Kidney (tissue), 22 donors: ENCODE measurements at places on chromosomes 2 and 18. TPM values are rescaled to one million over a fixed set of nuclear protein-coding genes. Genes with fewer than 3 reads are reported as not detected.
A peak's percentile ranks its signal among the peaks of the same experiment; 100 is the strongest.

SLC11A1 gene
- 1.2 TPM for polyA plus RNA-seq

OBSL1 gene
- polyA plus RNA-seq = 89.5 TPM

ANKRD53 gene
- 2.1 TPM for polyA plus RNA-seq

PRKAG3 gene
- not detected for polyA plus RNA-seq

LRRC30 gene
- polyA plus RNA-seq = not detected

ESPNL gene
- polyA plus RNA-seq = 0.28 TPM

CCNYL1 gene
- 6.7 TPM for polyA plus RNA-seq

C2orf15 gene
- 6.6 TPM for polyA plus RNA-seq

BCL2 gene
- polyA plus RNA-seq = 6.0 TPM

RAX gene
- polyA plus RNA-seq = not detected

DNA sequence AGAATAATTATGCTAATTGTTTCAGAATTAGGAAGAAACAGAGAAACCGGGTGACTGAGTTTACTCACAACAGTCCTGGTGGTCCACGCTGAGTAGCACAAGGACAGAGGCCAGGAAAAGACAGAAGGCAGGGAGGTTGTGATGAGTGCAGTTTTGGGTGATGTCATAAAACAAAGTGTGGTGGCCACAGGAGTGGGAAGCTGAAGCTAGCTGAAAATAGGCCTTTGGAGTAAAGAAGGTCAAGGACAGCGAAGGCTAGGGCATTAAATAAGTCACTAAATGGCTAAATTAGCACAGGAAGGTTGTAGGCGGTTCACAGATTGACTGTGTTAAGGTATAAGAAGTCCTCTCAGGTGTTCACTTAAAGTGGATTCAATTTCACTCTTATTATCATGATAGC is 120.9 kb upstream of the TTN start:
- DNase-seq = no peak

GRCh38 chr2:33071591-33071990 is 124.8 kb downstream of the LTBP1 start:
- DNase-seq = no peak

DNA sequence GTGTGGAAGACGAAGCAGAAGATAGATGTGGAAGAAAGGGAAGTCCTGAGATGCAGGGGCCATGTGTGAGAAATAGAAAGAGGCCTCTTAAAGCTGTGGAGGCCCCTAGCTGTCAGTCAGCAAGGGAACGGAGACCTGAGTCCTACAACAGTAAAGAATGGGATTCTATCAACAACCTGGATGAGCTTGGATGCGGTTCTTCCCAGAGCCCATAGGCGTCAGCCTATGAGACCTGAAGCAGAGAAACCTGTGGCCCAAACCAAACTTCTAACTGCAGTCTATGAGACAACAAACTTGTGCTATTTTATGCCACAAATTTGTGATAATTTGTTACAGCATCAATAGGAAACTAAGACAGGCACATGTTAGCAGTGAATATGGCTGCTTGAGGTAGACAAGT is 583.7 kb downstream of the ADCYAP1 start:
- no peak for DNase-seq

DNA sequence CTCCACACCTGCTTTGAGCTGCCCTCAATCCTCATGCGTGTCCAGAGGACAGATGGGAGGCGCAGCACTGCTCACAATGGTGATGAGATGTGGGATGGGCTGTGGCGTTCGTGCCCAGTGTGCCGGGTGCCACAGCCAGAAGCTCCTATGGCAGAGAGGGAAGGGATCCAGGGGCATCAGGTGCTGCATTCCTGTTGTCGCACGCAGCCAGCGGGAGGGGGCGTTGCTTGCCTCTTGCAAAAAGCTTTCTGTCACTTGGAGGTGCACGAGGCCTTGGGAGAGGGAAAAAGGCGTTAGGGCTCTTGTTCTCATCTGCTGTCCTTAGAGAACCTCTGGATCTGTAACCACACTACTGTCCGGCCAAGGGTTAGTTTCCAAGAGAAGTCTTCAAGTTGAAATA is 29.2 kb upstream of the ALLC start:
- DNase-seq = peak; percentile 55

DNA sequence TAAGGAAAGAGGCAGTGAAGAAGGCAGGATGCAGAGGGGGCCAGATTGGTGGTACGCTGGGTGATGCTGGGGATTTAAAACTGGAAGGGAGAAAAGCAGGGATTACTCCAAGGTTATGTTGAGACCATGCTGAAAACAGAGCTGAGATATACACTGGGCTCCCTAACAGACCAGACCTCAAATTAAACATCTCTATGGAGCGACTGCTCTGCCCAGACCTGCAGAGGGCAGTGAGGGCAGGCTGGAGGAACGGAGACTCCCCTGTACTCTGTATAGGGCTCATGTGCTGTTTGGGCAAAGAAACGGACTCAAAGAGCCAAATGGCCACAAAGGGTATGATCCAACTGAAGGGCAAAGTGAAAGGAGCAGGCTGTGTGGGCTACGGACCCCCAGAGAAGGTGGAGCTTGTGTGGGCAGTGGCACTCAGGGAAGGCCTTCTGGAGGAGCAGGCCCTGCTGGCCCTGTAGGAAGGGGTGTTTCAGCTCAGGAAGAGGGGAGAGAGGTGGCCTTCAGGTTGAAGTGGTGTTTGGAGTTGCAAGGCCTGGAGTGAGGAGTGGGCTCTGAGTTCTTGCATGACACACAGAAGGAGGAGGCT is 4.8 kb upstream of the CELF4 start:
- DNase-seq = no peak

DNA sequence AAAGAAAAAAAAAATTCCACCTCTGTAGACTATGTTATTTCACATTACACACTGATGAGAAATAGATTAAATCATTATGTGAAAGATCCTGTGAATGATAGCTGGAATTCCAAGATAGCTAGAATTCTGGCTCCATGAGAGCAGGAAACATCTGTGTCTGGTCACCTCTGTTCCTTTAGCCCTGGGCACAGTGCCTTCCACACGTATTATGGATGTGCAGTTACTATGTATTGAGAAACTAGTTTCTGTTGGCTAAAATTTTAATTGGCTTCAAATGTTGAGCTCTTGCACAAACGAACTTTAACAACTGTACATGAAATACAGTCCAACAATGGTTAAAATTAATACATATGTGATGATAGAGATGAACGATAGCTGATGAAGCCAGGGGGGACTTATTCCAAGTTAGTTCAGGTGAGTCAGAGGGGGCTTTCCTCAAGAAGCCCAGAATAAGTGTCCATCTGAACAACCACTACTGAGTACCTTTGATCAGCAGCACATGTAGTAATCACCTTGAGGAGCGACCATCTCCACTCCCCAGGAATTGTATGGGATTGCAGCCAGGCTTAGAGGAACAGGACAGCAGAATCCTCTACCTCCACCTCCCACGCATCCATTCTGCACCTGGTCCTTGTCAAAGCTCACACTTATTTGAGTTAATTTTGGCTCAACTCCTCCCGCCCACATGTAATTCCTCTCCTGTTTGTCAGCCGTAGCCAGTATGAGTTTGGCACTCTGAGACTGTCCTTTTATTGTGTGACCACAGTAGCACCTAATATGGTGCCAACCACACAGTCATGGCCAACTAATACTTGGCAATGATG is 68.6 kb downstream of the NABP1 start:
- no peak for DNase-seq

DNA sequence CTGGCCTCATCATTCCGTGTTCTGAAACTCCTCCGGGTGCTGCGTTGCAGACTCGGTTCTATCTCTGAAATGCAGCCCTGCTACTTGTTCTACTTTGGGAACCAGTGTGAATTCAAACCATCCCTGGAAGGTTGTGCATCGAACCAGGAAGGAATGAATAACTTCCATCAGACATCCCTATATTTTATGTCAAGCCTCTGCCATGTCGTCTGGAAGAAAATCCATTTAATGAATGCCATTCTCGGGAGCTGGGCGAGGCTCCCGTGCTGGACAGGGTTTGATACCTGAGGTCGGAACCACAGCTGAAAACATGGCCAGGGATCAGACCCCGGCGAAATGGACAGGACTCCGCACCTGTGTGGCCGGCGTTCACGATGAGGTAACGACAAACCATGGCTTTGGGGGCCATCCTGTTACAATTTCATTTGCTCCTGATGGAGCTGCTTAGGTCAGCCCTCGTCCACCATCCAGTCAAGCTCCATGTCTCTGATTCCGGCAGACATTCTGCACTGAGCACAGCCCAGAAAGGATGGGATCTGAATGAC is 821.6 kb downstream of the GALR1 start:
- no peak for DNase-seq

DNA sequence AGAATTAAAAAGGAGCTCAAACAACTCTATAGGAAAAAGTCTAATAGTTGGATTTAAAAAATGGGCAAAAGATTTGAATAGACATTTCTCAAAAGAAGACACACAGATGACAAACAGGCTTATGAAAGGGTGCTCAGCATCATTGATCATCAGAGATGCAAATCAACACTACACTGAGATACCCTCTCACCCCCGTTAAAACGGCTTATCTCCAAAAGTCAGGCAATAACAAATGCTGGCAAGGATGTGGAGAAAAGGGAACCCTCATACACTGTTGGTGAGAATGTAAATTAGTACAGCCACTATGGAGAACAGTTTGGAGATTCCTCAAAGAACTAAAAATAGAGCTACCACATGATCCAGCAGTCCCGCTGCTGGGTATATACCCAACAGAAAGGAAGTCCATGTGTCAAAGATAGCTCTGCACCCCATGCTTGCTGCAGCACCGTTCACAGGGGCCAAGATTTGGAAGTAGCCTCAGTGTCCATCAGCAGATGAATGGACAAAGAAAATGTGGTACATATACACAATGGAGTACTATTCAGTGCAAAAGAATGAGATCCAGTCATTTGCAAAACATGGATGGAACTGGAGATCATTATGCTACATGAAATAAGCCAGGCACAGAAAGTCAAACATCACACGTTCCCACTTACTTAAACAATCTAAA is 46.7 kb upstream of the B3GNT7 start:
- no peak for DNase-seq

GRCh38 chr2:190271783-190272456 is 47.7 kb downstream of the HIBCH start:
- no peak for DNase-seq

- no peak for DNase-seq
These were observed 10.1 kb downstream of the SRSF7 start for GRCh38 chr2:38740851-38741731.

DNA sequence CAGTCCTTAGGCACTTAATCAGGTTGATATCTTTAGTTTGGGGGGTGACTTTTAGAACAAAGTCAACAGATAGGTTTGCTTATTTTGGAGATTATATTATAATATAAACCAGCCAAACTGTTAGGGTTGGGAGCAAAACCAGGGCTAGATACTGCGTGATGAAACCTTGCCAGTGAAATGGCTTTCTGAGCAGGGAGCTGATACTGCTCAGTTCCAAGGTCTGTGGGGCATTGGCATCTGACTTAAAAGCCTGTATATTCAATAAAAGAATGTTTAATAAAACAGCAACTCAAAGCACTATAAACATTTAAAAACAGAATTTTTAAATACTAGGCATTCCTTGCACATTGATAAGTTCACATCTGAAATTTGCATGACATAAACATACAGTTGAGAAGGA is 19.3 kb downstream of the PTPRM start:
- DNase-seq = no peak

GRCh38 chr2:206915121-206915520 is 24.2 kb upstream of the CPO start:
- peak; percentile 11 for DNase-seq

DNA sequence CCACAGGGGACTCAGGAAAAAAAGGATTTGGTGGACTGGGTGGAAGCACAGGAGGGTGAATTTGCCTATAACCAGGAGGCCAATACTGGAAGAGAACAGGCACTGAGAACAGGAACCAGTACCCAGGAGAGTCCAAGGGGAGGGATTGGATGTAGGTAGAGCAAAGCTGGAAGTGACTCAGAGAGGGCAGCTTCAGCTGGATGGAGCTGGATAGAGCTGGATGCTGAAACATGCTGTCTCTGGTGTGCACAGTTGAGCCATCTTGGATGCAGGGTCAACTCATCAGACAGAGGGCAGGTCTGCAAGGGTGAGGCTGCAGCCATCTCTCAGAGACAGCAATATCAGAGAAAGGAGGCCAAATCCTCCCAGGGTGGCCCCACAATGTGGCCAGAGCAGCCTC is 134.0 kb downstream of the GALNT14 start:
- no peak for DNase-seq

- no peak for DNase-seq
These were observed 81.5 kb downstream of the GAREM1 start for GRCh38 chr18:32389191-32389590.

- DNase-seq = no peak
These were observed 94.9 kb downstream of the SLC4A3 start for GRCh38 chr2:219722276-219722879.

DNA sequence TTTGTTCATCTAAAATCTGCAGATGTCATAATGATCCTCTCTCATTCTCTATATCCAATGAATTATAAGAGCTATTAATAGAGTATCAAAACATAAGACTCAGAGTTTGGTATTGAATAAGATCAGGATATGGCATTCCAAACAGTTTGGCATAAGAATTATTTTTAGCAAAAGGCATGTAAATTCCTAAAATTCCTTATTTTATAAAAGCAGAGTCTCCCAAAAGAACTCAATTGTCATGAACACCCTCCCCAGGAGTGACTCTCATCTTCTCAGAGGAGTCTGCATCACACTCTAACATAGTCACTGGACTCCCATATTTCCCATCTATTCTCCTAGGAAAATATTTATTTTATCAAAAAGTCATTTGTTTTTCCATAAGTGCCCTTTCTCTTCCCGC is 1710.2 kb upstream of the SLC39A10 start:
- DNase-seq = no peak

- DNase-seq = no peak
These were observed 4.7 kb upstream of the STAT1 start for GRCh38 chr2:191018643-191019119.

DNA sequence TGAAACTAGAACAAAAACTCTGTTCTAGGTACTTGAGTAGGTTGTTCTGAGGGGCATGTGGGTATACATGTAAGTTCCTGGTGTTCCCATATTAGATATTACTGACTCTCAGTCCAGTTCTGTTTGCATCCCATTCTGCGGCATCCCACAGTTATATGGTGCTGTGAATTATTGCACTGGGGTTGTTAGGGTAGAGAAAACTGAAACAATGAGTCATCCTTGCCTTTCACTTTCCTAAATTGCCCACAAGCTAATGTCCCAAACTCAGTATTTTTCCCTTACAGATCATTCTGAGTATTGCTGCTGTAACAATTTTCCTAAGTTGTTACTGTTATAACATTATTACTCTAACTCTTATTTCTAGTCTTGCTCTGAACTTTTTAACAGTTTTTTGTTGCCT is 3.0 kb downstream of the WDR75 start:
- DNase-seq = no peak

GRCh38 chr2:206556357-206556949 is 85.8 kb upstream of the FAM237A start:
- DNase-seq = peak; percentile 44

- DNase-seq = no peak
These were observed 23.5 kb downstream of the B3GNT7 start for GRCh38 chr2:231418820-231419640.

DNA sequence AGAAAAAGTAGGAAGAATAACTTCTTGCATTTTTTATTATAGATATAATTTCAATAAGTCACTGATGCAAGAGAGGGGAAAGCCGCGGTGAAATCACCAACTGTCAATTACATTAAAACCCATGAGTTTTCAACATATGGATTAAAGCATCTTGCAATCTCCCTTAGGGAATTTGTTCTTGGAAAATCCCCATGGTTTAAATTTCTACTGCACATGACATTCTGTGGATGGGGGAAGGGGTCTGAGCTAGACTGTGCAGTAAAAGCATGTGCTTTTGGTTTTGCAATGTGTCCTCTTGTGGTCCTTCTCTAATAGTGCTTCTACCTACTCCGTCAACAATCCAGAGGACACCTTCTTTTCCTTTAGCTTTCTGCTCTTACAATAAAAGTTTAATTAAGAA is 894.0 kb downstream of the DCDC2C start:
- DNase-seq = no peak
